Posterior cingulate gyrus (tissue), 11 donors: ENCODE measurements at places on chromosomes 2 and 18.

DNA sequence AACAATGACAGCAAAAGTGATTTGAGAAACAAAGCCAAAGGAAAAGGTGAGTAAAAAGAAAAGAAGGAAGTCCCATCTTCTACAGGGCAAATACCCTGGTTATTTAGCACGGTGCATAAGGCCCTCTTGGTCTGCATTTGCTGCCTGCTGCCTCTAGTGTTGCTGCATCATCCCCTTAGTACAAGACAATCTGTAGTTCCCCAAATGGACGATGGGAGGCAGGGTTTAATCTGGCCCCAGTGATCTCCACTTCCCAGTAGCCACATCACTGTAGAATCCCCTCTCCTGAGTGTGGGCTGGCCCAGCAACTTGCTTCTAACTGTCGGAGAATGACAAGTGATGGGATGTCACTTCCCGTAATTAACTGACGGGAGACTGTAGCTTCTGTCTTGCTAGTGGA is 85.1 kb downstream of the CTAGE1 start:
- DNase-seq, result no peak

DNA sequence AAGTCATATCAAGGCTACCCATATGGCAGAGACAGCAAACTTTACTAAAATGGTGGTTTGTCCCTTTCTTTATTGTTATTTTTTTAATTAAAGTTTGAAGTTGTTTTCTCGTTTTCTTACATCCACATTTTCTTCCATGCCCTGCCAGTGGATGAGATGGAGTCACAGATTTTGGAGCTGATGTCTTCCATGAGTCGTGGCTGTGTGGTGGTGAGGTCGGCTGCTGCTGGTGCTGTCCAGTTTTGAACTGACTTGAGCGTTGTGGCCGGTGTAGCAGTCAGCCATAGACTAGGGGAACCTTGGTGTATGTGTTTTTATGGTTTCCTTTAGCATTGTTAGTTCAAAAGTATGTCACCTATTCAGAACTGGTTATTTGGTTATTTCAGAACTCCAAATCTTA is 182.8 kb downstream of the SH3RF3 start:
- DNase-seq, result no peak

DNA sequence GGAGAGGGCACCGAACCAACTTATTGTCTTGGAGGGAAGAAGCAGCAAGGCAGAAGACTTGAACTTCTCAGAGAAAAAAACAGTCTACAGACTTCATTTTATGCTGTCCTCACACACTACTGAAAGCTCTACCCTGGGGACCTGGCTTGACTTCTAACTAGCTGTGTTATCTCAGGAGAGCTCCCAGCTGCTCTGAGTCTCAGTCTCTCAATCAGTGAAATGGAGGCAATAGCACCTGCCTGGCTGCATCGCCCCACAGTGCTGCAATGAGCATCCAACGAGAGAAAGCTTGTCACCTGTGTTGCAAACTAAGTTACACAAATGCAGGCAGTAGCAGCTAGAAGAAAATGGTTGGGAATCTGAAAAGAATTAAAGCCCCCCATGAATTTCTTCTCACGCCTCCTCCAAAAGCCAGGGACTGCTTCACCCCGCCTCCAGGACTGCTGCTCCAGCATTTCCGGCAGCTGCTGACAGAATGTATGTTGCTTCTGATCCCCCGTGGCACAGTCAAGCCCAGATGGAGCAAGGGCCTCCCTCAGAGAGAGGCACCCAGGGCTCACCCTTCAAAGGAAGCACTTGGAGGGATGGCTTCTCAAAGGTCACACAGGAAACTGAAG is 116.3 kb downstream of the BCL11A start:
- DNase-seq, result no peak

DNA sequence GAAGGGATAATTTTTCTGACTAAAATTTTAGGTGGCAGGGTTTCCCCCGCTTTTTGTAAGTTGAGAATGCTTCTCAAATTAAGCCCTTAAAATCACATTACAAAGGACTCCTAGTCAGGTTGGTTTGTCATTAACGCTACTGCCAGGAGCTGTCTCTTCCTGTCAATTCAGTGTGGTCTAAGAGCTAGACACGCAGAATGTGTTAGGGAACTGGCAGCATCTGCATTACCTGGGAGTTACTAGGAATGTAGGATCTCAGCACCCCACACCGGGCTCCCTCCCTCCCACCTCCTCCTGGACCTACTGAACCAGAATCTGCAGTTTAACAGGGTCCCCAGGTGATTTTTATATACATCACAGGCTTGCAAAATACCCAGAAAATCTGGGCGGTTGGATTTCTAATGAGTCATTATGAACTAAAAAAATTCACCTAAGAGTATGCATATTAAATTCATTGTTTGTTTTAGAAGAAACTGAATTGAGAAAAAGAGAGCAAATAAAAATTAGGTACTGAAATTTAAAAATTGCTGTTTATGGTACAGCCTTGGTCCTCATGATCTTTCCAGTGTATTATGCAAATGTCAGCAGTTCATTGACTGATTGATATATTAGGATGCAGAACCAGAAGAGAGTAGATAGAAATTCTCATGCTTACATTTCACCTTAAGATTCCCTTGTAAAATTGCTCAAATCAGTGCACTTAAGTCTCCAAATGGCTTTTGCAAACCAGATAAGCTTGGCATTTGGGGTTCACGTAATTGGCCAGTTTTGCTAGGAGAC is 130.9 kb upstream of the ITGA6 start:
- no peak for DNase-seq

GRCh38 chr2:174878537-174879147 is 114.4 kb upstream of the CHRNA1 start:
- no peak for DNase-seq
